ENCODE measurements at places on chromosomes 16 and 17.

DNA sequence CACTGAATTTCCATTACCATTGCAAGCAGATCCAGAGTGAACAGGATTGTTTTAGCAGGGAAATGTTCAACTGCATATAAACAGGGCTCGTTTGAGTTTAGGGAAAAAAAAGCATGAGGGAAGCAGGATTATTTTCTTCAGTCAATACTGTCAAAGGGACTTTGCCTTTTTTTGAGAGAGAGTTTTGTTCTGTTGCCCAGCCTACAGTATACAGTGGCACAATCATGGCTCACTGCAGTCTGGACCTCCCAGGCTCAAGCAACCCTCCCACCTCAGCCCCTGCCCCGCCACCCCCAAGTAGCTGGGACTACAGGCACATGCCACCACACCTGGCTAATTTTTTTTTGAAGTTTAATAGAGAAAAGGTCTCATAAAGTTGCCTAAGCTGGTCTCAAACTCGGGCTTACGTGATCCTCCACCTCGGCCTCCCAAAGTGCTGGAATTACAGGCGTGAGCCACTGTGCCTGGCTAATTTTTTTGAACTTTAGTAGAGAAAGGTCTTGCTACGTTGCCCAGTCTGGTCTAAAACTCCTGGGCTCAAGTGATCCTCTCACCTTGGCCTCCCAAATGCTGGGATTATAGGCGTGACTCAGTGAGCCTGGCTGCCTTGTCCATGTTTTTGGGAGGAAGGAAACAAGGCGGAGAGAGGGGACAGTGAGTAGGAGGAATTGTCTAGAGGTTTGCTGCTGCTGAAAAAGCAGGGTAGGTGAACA lies 14.8 kb downstream of the PKD1L3 start:
- no peak for DNase-seq

GRCh38 chr16:66154801-66155200 lies 211.7 kb upstream of the CDH5 start:
- DNase-seq, result no peak

GRCh38 chr17:79023886-79024771 lies at the start of gene C1QTNF1:
Gene C1QTNF1, plus strand, starts transcription at chr17:79024169. Its CDS starts 19,800 bp downstream, at chr17:79043969.
- peak; percentile 56 for DNase-seq

GRCh38 chr16:66309-67182 lies 5.9 kb downstream of the RHBDF1 start:
- no peak for DNase-seq

DNA sequence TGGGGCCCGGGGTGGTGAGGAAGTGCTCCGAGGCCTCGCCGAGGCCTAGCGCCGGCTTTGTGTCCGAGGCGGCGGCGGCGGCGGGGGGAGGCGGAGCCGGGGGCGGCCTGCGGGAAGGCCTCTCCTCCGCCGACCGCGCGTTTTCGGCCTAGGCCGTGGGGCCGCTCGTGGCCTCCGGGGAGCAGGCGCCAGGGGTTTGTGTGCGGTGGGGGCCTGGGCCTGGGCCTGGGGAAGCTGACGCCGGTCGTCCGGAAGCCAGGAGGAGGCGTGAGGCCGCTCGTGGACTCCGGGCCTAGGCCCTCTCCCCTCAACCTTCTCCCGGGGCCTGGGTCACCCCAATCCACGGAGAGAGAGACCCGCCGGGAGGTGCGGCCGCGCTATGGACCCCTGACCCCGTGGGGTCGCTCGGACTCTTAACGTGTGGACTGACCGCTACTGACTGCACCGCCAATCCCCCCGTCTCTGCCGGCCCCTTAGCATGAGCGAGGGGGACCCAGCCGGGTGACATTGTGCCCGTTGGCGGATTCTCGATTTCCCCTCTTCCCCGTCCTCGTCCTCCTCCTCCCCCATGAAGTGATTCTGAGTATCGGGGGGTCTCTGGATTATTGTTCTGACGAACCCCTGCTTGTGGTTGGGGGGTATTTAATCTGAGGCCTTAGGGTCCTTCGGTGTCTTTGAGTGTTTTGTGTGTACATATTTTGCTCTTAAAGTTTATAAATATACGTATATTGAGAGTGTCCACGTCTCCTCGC lies 660 bp downstream of the RBBP6 start:
- DNase-seq, result peak; percentile 25

DNA sequence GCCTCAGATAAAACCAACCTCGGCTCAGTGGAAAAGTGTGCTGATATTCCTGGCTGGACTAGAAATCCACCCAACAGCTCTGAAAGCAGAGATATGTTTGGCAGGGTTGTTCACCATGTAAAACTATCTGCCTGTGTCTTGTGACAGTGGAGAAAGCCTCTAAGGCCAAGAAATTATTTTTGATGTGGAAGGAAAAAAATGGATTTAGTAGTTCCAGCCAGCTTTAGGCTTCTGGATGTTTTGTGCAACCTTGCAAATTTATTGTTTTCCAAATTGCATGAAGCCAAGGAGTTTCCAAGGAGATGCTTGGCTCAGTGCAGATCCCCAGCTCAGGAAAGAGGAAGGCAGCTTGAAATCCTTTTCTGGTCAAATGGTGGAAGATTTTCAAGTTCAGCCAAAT lies 31.6 kb downstream of the TEKT5 start:
- DNase-seq, result no peak

DNA sequence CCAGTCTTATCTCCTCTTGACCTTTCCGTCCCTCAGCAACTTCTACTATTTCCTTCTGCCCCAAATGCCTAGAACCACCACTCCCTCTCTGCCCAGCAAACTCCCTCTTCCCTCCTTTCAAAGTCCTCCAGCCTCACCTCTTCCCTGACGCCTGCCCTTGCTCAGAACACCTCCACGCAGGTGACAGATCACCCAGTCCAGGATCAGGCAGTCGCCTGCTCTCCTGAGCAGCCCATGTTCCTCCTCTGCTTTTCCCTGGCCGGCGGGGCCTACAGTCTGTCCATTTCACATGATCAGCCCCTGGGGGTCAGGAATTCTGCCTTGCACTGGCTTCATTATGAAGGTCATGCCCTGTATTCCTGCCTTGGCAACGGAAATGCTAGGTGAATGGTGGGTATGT lies 422 bp downstream of the CD300LF start:
- no peak for DNase-seq

- no peak for DNase-seq
These were observed 1.6 kb downstream of the OMG start for GRCh38 chr17:31295489-31295871.

GRCh38 chr16:556474-557173 lies 3.6 kb upstream of the PRR35 start:
- no peak for DNase-seq

DNA sequence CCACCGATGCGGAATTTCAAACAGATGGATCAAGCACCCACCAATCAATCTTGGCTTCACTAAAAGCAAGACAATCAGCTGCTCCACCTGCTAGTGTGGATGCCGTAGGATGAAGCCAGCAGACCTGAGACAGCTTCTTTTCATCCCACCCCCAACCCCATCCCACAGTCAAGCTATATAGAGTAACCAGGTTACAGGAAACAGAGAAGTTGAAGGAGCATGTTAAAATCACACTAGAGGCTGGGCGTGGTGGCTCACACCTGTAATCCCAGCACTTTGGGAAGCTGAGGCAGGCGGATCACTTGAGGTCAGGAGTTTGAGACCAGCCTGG lies 37.7 kb downstream of the CMTM4 start:
- no peak for DNase-seq

- DNase-seq, result no peak
These were observed 5.8 kb downstream of the MPRIP start for GRCh38 chr17:17048106-17048505.

- no peak for DNase-seq
These were observed 36.8 kb downstream of the CHD9 start for GRCh38 chr16:53091466-53092211.

GRCh38 chr16:67129422-67129821 lies 19.7 kb downstream of the PHAF1 start:
- no peak for DNase-seq

DNA sequence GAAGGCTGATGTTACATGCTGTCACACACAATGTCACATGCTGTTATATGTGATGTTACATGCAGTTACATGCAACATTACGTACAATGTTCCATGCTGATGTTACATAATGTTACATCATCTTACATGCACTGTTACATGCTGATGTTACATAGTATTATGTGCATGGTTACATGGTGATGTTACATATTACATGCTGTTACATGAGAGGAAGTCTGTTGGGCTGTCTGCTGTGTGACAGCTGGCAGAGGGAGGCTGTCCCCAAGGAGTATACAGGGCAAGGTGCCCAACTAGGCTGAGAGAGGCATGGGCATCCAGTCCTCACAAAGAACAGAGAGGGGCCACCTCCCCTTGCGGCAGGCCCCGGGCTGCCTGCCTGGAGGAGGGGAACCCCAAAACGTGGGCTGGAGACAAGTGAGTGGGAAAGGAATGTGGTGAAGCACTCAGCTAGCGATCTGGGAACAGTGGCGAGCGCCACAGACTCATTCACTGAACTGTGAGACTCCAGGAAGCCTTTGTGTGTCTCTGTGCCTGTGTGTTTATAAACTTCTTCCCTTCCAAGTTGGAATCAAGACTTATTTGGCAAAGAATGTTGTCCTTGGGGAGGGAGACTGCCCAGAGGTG lies 30.6 kb downstream of the TMEM92 start:
- no peak for DNase-seq

GRCh38 chr17:74443516-74444296 lies 11.8 kb downstream of the GPRC5C start:
- DNase-seq, result no peak

GRCh38 chr16:70753228-70753627 lies 47.7 kb downstream of the VAC14 start:
- no peak for DNase-seq

GRCh38 chr17:66671156-66671555 lies 163.8 kb upstream of the CACNG5 start:
- DNase-seq, result no peak

DNA sequence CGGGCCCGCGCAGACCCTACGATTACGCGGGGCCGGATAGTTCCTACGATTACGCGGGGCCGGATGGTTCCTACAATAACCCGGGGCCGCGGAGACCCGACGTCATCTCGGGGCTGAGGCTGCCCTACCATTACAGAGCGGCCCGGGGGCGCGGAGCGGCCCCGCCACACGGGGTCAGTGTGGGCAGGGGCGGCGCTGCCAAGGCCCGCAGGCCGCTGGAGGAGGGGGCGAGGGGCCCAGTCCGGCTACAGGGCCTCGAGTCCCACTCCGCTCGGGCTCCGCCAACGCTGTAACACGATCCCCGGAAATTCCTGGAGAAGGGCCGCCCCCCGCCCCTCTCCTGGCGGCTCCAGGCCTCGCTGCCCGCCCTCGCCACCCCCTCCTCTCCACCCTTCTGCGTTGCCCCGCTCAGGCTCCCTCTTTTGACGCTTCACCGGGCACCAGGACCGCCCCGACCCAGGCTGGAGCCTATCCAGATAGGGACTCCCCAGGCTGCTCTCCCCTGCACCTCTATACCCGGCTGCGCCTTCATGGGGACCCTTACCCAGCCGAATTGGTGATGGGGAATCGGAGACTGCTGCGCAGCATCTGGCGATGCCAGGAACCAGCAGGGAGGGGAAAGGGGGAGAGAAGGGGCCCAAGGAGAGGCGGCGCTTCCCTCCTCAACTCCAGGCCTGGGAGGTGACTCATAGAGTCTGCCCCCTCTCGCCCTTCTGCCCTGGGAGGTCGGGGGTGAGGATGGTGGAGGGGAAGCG lies at the start of gene RAB34:
TSS of gene RAB34 (minus strand) at position 291 of the 755 bp plus-strand sequence. CDS start 602 bp downstream, outside the sequence.
- no peak for DNase-seq

DNA sequence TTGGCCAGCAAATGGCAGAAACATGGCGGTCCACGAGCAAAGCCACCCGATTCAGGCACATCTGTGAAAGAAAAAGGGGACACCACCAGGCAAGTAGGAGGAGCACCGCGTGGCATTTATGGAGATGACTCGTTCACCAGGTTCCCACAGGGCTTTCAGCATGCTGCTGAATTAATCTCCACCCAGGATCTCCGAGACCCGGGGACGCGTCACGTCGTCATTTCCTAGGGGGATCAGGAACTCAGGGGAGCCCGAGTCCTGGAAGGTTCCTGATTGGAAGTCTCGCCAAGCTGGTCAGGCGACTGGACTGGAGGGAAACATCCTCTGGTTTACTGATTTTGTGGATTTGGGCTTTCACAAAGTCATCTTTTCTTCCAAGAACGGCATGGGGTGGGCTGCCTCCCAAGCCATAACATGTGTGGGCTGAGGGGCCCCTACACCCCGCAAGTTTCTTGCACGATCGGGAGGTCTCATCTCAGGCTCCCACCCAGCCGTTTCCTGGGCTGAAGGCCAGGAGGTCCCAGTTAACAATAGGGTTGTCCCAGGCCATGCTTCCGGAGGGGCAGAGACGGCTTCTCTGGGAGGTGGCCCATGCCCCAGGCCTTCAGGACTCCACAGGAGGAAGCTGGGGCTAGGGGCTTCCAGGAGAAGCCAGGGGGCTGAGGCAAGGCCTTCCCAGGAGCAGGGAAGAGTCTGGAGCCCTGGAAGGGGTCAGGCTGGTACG lies 645 bp downstream of the DNAH17 start:
- DNase-seq, result no peak

GRCh38 chr17:30323895-30324319 lies 9.9 kb downstream of the TMIGD1 start:
- DNase-seq, result no peak

GRCh38 chr17:79005063-79005861 lies 4.3 kb downstream of the CANT1 start:
- DNase-seq, result no peak

GRCh38 chr17:29243792-29244191 lies 2.9 kb upstream of the CRYBA1 start:
- no peak for DNase-seq

DNA sequence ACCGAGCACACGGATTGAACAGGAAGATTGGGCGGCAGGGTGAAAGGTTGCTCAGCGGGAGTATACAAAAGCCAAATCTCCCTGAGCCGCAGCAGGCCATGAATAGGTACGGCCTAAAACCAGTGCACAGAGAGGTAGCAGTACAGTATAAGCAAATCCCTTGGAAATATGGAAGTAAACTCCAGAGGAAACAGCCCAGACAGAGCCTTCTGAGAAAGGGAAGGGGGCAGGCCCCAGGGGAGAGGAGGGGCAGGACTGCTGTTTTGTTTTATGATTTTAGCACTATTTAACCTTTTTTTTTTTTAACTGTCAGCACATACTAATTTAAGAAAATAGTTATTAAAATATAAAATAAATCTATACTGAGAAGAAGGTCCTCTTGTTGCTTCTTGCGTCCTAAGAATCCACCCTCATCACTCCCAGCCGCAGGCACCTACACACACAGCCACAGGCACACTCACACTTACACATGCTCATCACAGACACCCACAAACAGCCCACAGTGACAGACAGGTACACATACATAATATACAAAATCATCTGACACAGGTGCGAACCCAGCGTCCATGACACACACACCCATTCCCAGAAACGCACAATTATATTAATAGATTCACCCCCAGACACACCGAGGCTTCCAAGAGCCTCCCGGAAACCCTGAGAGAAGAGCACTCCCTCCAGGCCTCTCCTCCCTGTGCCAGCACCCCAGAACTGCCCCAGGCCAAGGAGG lies 12.8 kb downstream of the PLXDC1 start:
- DNase-seq, result no peak

GRCh38 chr17:37373530-37374159 lies 2.1 kb upstream of the C17orf78 start:
- DNase-seq, result peak; percentile 50
